ENCODE measurements at places on chromosomes 13 and 19.
A peak's percentile ranks its signal among the peaks of the same experiment; 100 is the strongest.

GRCh38 chr13:34466301-34466700, 475.8 kb upstream of the NBEA start:
- DNase-seq = no peak

GRCh38 chr13:32408296-32409000, 19.5 kb downstream of the N4BP2L1 start:
- no peak for DNase-seq

- no peak for DNase-seq
Measured at GRCh38 chr19:55656552-55656951, 1.7 kb downstream of the U2AF2 start.

GRCh38 chr13:113794764-113795173, 35.7 kb downstream of the TMEM255B start:
- no peak for DNase-seq

GRCh38 chr13:48816700-48817099, 159.0 kb upstream of the FNDC3A start:
- DNase-seq = no peak

- DNase-seq = no peak
Measured at GRCh38 chr13:77235456-77236022, 91.4 kb downstream of the MYCBP2 start.

GRCh38 chr19:11626252-11626651, 29.0 kb downstream of the ZNF627 start:
- DNase-seq = no peak

DNA sequence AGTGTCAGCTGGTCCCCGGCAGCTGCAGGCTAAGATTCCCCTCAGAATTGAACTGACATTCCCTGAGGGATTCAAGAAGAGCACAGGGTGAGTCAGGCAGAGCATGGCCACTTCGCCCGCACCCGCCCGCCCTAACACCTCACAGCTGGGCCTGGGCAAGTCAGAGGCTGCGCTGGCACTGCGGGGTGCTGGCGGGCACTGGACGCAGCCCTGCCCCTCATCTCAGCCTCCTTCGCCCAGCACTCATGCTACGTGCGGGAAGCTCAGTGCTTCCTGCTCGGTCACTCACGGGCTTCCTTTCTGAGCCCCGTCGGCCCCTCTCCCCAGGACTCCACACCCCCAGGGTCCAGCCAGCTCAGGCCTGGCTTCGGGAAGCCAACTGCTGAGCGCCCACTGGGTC, 56.9 kb downstream of the MLLT1 start:
- DNase-seq = no peak

- DNase-seq = no peak
Measured at GRCh38 chr13:66102864-66103263, 1127.3 kb downstream of the PCDH9 start.

DNA sequence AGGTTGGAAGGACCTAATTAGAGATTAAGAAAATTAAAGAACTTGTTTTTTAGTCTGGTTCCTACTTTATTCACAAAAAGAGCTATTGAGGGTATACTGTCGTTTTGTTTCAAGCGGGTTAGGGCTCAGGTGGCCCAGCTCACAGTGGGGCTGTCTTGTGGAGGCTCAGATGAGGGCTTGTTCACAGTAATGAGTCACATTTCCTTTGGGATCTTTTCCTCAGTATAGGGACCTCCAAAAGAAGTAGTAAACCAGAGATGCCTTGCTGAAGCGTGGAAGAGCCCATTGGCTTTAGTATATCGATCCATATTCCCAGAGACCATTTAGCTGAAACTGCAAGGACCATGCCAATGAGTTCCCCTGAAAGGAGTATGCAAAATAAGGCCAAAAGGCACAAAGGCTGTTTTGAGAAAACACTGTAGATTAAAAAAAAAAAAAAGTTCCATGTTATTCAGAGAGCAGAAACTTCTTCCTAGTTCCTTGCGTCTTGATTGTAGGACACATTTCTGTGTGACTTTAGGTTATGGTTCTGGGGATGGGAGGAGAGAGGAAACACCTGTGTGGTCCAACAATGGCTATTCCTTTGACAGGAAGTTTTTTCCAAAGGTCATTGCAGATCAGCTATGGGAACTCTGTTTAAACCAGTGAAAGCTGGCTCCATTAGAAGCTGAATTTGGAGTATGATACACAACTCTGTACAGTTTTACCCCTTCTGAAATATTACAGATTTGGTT, 32.8 kb upstream of the GPI start:
- DNase-seq = no peak

GRCh38 chr13:46660857-46661256, 107.9 kb downstream of the LRCH1 start:
- DNase-seq = no peak

GRCh38 chr13:95354680-95355487, 53.6 kb upstream of the ABCC4 start:
- no peak for DNase-seq

DNA sequence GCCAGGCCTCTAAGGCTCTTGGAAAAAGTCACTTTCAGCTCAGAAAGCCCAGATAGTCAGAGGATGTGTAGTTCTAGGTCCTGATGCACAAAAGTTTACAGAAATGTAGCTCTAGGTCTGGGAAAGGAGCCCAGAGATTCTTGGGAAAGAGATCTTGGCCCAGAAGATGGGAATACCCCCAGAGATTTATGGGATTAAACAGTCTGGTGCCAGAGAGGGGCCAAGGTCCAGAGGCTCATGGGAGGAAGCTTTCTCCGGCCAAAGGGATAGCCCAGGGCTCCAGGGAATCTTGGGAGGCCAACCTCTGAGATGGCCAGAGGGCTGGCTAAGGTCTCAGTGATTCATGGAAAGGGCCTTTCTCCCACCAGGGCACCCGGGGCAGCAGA, 15.2 kb downstream of the BCAT2 start:
- no peak for DNase-seq

- DNase-seq = no peak
Measured at GRCh38 chr13:69970520-69970919, 137.1 kb upstream of the ATXN8OS start.

GRCh38 chr19:17794731-17795494, at the start of gene B3GNT3:
Gene B3GNT3, plus strand, starts transcription at chr19:17795138. Its CDS starts 12,670 bp downstream, at chr19:17807808.
- no peak for DNase-seq

GRCh38 chr19:55486971-55487923, 989 bp upstream of the SSC5D start:
- peak; percentile 65 for DNase-seq

GRCh38 chr13:27708325-27708724, 84.0 kb upstream of the GSX1 start:
- no peak for DNase-seq

- no peak for DNase-seq
Measured at GRCh38 chr19:50573741-50574461, 5.7 kb upstream of the LRRC4B start.

GRCh38 chr13:95140502-95140901, 160.7 kb downstream of the ABCC4 start:
- no peak for DNase-seq

DNA sequence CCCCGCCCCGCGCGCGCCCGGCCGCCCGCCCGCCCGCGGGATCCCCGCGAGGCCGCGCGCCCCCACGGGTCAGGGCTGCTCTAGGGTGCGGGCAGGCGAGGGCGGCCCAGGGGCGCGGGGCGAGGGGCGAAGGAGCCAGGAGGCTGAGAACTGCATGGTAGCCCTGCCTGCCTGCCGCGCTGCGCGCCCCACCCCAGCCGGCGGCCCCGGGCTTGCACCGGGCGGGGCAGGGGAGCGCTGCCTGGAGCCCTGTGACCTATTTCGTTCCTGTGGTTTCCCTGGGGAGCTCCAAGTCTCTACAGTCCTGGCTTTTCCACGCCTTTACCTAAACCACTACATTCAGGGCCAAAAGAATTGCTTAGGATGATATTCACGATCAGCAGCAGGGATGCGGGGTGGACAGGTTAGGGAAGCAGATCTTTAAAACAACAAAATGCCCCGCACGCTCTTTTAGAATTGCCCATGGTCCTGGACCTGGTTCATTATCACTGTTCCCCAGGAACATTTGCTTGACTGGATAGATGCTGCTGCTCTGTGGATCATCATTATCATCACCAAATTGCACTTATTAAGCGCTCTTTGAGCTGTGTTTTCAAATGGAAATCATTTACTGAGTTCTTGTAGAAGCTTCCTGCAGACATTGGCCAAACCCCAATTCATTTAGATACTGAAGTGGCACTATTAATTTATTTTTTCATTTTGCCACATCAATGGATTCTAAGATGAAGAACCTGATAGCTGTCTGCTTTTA, 421 bp upstream of the GPR12 start:
- no peak for DNase-seq

DNA sequence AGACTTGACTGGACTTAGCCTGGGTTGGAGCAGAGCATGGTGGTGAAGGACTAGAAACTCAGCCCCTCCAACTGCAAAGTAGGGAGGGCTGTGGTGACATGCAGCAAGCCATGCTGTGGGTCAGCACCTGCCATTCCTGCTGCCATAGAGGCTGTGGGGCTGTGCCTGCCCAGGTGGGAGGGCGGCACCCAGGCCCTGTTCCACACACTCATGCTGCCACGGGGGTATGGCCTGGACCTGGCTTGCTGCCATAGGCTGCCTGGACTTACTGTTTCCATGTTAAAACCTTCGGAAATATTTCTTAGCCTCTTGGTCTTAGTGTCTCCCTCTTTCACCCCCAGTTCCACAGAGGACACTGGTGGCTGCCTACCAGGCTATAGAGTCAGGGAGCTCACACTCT, 29.3 kb downstream of the CILP2 start:
- DNase-seq = no peak

- DNase-seq = no peak
Measured at GRCh38 chr13:106286811-106287210, 248.7 kb downstream of the EFNB2 start.

DNA sequence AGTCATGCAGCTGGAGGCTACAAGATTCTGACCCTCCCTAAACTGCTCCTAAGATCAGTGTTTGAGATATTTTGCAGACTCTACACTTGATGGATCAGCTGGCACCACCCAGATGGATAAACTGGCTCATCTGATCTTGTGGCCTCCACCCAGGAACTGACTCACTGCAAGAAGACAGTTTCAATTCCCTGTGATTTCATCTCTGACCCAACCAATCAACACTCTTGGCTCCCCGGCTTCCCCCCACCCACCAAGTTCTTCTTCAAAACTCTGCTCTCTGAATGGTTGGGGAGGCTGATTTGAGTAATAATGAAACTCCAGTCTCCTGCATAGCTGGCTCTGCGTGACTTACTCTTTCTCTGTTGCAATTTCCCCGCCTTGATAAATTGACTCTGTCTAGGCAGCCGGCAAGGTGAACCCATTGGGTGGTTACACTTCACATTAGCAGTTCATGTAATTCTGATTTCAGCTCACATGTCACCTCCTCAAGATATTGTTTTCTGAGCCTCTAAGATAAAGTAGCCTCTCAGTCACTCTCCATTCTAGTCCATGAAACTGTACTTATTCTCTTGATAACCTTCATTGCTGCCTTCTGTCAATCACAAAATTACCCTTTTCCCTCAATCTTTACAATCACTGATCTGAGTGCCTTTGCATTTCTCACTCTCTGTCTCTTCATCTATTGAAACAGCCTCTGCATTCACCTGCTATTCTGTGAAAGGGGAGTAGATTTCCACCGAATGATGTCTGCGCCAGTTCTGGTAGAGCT, 9.9 kb upstream of the FPR3 start:
- DNase-seq = peak; percentile 57

- no peak for DNase-seq
Measured at GRCh38 chr19:46068345-46069258, 27.8 kb upstream of the IGFL4 start.

DNA sequence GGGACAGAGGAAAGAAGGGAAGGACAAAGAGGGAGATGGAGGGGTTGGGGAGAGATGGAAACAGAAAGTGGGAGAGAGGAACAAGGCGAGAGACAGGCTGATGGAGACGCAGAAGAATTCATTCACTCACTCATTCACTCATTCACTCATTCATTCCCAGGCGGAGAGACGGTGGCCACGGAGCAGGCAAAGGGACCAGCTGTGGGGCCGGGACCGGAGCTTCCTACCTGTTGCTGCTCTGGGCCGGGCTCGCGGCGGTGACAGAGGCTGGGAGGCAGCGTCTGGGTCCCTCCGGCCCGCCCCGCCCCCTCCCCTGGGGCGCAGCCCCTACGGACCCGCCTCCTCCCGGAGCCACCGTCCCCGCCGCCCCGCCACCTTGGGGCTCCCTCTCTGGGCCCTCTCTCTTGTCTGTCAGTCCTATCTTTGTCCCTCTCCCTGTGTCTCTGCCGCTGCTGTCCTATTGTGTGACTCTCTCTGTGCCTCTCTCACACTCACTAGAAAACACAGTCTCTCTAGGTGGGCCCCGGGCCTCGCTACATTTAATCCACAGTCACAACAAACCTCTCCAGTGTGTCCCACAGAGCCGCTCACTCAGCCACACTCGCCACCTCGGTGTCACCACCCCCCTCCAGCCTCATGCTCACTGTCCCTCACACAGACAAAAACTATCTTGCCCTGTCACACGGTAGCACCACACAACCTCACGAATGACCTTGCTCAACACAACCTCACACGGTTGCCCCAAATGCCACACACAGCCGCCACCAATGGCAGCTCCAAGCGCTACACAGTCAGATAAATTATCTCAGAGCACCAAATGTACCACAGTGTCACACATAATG, at the start of gene GNG8:
GNG8 (minus strand) TSS at position 283 of the 842 bp plus-strand sequence. CDS start 1,520 bp downstream, outside the sequence.
- DNase-seq = no peak

GRCh38 chr19:18919086-18919899, at the start of the genes COPE and DDX49:
Gene COPE, minus strand, starts transcription at chr19:18919387. Its CDS starts 39 bp downstream, at chr19:18919348.
Gene DDX49, plus strand, starts transcription at chr19:18919715. Its CDS starts 27 bp downstream, at chr19:18919742.
- peak; percentile 92 for DNase-seq

DNA sequence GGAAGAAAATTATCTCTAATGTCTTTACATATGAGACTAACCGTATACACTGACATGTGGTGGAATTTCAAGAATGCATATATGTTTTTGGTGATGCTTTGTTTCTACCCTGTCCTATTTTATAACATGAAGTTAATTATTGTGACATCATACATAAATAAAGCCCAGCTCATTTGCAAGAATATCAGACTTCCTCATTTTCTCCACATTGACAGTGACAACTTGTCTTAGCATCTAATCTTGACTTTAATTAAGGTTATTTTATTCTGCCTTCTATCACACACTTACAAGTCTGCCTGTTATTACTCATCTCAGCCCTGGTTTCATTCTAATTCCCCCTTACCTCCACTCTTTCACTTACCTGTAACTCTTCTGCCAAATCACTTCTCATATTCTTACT, 140.6 kb upstream of the STARD13 start:
- no peak for DNase-seq

DNA sequence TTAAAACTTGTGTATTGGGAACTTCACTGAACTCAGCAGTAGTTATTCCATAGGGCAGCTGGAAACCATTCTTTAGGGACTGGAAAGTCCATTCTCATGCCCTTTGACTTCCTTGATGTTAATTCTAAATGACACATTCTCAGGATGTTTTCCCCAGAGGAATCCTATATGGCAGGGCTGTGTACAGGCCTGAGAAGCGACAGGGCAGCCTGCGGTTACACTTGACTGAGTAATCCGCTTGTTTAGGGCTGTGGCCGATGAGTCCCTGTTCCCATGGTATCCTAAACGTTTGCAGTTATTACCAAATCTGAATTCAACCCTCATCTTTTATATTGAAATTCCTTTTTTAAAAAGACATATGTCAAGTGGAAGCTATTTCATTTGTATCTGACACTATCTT, 83.5 kb downstream of the COL4A2 start:
- no peak for DNase-seq
